ENCODE measurements at places on chromosomes 13 and 19.
A peak's percentile ranks its signal among the peaks of the same experiment; 100 is the strongest.

- no peak for DNase-seq
These were observed 214.2 kb downstream of the DNAJC15 start for GRCh38 chr13:43237616-43238015.

DNA sequence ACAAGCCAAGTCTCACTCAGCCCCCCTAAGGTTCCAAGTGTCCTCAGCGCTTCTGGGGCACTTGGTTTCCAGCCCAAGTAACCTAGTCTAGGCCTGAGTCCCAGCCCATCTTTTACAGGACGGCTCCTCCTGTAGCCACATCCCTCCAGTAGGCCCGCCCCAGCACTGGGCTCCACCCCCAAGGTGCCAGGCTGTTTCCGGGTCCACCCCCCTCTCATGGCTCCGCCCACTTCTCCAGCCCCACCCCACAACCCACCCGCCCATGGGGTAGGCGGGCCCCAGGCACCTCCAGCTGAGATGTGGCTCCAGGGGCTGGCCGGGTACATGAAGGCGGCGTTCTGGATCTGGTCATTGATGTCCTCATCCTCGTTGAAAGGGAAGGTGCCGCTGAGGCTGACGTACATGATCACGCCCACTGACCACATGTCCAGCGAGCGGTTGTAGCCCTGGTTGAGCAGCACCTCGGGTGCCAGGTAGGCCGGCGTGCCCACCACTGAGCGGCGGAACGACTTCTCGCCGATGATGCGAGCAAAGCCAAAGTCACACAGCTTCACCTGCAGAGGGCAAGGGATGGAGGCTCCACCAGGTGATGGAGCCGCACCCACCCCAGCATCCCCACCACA is 17.2 kb upstream of the DACT3 start:
- DNase-seq = no peak

- DNase-seq = no peak
These were observed 10.4 kb downstream of the DEDD2 start for GRCh38 chr19:42206871-42207755.

DNA sequence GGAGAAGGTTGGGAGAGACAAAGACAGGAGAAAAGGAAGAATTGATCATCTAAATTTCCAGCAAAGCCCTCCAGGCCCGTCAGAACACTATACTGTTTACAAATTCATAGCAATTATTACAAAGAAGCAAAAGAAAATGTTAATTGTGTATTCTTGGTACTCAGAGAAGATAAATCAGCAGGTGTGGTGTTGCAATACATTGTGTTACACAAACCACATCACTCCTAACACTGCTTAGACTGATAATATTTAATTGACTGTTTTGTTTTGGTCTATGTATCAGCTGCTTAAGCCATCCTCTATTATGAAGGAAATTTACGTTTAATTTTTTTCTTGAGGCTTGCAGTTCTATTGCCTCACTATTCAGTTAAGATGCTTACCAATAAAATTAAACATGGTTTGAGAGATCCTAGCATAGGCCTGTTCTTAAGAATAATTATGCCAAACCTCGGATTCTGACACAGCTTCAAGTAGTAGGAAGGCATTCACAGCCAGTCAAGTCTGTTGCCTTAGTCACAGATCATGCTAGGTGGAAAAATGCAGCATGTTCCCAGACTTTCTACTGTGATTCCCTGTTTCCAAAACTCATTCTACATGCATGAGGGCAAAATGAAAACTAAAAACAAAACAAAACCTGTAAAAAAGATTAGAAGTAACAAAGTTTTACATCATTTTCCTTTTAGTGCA is 129.2 kb downstream of the TBC1D4 start:
- no peak for DNase-seq

DNA sequence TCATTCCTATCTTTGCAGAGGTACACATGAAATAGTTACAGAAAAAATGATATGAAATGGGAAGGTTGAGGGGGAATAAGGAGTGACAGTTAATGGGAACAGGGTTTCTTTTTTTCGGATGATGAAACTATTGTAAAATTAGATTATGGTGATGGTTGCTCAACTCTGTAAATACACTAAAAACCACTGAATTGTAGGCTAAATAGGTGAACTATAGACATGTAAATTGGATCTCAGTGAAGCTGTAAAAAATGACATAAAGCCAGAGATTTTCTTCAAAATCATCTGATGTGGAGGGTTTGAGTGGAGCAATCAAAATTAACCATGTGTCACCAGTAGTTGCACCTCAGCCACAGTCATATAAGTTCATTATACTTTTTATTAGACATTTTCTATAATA is 6.6 kb upstream of the FLT3 start:
- no peak for DNase-seq

GRCh38 chr19:53132141-53132991 is at the start of gene ZNF415:
ZNF415 (minus strand) TSS chr19:53132910; CDS start chr19:53122676, 10,234 bp downstream.
- peak; percentile 54 for DNase-seq

DNA sequence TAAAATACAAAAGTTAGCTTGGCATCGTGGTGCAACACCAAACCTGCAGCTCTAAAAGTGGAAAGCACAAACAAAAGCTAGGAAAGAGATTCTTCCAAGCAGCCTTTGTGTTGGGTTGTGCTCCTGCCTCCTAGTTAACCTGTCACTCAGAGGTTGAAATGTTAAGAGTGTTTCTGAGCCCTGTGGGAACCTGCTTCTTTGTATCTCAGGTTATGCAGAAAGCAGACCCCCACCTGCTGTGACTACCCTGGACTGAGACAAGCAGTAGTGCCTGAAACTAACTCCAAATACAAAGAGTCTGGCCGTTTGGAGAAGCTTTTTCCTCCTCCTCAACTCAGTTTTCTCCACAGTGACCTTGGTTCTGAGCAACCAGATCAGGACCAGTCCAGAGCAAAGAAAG is 158.4 kb upstream of the CSNK1A1L start:
- no peak for DNase-seq

DNA sequence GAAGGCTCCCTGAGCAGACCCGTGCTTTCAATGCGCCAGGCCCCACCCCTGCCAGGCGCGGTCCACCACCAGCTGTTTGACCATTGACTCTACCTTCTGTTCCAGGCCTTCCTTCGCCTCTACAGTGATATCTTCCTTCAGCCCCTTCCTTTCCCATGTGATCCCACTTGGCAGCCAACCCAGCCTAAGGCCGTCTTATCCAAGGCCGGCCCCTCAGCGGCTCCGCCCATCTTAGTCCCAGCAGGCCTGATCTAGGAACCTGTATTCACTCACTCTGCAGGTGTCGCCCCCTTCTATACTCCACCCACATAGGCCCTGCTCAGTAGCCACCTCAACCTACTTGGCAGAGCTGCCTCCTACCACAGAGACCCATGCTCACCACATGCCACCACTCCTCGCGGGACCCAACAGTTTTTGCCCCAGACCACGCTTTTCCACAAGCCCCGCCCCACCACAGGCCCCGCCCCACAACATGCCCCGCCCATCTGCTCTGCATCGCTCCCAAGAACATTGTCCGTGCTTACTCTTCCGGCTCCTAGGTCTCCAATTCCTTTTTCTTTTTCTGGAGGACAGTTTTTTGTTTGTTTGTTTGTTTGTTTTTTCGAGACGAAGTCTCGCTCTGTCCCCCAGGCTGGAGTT is 2.9 kb downstream of the RASIP1 start:
- DNase-seq = no peak

DNA sequence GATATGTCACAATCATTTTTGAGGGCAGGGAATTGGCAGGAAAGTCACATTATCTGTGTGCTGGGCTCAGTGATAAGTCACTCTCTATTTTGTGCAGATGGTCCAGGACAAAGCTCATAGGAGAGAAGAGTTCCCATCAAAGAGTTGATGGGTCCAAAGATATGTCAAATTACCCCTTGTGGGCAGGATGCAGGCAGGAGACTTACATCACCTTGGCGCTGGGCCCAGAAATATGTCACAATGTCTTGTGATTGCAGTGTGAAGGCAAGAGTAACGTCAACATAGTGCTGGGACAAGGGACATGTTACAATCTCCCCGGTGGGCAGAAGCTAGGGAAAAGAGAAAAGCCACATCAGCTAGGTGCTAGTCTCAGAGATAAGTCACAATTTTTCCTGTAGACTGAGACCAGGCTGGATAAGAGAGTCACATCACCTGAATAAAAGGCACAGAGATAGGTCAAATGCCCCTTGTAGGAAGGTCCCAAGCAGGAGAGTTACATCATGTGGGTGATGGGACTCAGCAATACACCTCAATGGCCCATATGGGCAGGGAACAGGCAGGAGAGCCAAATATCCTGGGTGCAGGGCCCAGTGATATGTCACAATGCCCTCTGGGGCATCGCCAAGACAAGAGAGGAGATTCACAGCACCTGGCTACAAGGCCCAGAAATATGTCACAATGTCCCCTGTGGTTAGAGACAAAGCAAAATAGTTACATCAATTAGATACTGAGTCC is 47.9 kb downstream of the ZNF99 start:
- peak; percentile 2 for DNase-seq

DNA sequence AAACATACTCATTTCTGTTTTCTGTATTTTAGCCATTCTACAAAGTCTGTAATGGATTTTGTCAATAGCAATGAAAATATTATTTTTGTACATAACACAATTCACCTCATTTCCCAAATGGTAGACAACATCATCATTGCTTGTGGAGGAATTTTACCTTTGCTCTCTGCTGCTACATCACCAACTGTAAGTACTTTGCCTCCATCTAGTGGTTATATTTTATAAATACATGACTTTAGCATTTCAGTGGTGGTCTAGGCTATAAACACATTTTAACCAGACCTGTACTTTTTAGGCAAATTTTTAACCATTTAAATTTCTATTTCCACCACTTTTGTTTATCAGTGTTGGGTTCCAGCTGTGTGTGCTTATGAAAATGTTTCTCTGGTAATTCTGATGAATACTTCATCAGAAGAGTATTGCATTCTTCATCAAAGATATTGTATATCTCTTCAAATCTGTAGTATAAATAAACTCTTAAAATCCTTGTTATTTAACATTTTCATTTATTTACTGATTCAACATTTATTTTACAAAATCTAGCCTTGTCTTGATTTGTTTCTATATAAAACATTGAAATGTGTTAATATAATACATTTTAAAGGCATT is 222.4 kb downstream of the NBEA start:
- DNase-seq = no peak

- no peak for DNase-seq
These were observed 46.8 kb downstream of the PTPRS start for GRCh38 chr19:5293612-5294378.

DNA sequence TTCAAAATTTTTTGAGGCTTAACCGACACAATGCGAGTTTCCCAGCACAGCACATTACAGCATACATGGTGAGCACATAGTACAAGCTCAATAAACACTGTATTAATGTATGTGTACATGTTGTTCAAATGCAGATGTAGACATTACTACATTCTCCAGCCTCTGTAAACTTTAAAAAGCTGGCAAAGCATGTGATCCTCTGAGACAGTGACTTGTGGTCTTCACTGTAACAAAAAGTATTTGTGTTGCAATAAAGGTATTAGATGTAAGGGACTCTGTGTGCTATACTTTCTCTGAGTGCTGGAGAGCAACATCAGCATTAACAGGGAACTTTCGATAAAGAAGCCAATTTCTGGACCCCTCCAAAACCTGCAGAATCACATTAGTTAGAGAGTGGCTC is 46.4 kb upstream of the ZNF254 start:
- DNase-seq = no peak

DNA sequence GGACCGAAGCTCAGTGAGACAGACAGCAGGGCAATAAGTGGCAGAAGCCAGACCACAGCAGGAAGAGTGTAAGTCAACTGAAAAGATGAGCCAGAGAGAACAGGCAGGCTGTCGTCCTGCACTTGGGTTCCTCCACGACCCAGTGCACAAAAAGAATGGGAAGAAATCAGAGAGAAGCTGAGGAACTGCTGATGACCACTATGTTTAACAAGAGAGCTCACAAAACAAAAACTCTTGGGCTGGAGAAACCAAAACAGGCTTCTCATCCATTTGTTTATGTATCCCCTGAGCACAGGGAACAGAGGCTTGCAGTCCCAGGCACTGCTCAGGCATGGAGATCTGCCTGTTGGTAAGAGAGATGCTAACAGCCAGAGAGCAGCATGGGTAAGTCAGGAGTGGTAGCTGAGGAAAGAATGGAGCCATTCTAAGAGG is 14.0 kb downstream of the AKAP8L start:
- DNase-seq = no peak

DNA sequence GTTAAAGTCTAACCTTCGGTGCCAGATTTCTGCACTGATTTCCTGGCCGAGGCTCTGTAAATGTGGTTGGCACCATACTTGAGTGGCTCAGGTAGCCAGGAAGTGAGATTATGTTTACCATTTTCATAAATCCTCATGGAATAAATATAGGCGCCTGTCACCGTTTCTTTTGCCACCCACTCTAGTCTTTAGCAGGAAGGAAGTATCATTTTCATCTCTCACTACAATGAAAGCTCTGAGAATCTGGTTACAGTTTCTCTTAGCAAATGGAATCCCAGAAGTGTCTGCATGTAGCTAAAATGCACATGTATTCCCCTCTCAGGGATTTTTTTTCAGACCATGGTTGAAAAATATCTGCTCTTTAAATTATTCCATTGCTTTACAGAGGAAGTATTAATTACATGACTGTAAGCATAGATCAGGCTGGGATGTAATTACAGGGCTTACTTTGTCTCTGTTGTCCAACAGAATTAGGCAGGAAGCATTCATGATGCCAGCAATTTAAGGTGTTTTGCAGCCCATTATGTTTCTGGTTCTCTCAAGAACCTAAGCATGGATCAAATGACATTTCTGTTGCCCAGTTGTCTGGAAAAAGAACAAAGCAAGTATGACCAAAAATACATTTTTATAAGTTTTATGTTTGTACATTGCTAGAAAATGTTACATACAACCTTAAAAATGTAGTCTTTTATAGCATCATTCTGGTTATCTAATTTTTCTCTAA is 221.7 kb upstream of the SPRY2 start:
- DNase-seq = no peak

DNA sequence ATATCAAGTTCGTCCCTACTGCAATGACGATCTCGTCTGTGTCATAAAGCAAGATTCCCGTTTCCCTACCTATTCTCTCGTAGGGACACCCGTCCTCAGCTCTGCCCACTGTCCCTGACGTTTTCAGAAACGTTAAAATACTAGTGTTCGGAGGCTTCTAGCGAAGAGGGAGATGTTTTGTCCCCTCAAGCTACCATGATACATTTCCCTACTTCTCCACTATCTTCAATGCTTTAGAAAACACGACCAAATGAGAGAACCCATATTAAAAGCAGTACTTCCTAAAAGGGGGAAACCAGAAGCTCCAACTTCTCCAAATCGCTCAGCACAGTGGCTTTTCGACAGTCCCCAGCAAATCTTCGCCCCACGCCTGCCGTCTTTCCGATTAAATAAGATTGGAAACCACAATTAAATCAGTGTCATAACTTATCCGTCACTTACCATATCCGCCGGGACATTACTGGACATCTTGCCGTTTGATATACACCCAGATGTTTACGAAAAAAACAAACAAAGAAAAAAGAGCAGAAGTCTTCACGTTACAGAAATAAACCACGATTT is 1.3 kb downstream of the UBL3 start:
- DNase-seq = no peak

GRCh38 chr19:5961969-5962945 is 15.7 kb downstream of the RANBP3 start:
- DNase-seq = no peak
